ENCODE measurements at places on chromosomes 13 and 19.

DNA sequence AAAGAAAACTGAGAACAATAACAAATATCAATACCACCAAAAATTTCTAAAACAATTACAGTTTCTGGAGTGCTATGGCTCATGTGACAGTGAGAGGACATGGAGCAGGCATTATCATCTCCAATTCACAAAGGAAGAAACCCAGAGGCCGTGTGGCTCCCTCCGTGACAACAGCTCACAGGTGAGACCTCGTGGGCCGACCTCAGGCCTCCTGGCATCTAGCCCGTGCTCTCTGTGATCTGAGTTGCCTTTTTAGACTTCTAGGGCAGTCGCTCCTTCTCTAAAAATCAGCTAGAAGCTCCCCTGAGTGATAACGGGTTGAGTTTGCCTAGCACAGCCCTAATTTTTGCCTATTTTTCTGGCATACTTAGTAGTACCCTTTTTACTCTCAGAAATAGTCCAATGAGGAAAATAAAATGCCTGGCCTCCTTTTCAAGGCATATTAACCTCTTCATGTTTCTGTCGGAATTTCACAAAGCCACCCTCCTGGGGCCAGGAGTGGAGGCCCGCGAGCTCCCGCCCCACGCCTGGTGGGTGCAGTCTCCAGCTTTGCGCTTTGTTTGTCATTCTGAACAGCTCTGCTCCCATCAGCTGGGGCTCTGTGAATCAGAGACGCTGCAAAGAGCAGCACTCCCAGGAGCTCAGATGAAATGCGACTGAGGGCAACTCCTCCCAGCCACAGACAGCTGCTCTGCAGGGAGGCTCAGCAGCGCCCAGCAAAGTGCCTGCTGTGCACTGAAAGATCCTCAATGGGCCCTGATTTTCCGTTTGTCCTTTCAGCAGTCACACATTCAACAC is 292.5 kb downstream of the UQCRFS1 start:
- no peak for DNase-seq

GRCh38 chr13:105579821-105580710 is 955.4 kb downstream of the EFNB2 start:
- no peak for DNase-seq

DNA sequence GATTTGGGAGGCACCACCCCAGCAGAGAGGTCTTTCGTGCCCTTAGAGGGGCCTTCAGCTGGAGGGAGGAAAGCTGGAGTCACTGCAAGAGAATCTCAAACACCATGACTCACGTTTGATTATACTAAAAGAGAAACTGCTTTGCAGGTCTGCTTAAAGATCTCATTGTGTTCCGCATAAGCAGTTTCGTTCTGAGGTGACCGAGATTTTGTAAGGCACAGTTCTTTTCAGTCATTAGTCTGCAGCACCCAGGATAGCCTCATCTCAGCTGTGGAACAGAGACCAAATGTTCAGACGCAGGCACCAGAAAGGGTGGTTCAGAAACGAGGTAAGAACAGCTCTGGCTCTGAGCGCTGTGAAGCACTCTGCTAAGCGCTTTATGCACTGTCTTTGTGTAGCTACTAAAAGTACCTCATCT is 71.2 kb upstream of the GTF3A start:
- DNase-seq = no peak

GRCh38 chr13:43815204-43815603 is 28.4 kb upstream of the ENOX1 start:
- DNase-seq = no peak

DNA sequence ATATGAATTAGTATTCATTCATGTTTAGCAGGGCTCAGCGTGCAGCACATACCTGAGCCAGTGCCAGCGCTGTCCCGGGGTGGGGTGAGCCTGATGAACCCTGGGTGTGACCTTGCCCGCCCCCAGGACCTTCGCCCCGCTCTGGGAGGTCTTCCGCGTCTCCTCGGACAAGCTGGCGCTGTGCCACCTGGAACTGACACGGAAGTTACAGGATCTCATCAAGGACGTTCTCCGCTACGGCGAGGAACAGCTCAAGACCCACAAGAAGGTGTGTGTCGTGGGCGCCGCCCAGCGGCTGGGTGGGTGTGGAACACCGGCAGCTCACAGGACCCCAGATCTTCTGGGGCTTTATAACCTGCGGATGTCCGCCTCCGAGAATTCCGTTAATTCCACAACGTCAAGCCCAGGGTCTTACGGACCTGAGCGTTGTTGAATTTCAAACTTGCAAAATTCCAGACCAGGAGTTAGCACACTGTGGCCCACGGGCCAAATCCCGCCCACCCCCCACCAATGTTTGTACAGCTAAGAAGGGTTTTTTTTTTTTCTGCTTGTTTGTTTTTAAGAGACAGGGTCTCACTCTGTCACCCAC is 15.4 kb downstream of the FCHO1 start:
- DNase-seq = peak; percentile 58

- no peak for DNase-seq
Observed at GRCh38 chr13:53191091-53191490, 162.5 kb downstream of the OLFM4 start.

DNA sequence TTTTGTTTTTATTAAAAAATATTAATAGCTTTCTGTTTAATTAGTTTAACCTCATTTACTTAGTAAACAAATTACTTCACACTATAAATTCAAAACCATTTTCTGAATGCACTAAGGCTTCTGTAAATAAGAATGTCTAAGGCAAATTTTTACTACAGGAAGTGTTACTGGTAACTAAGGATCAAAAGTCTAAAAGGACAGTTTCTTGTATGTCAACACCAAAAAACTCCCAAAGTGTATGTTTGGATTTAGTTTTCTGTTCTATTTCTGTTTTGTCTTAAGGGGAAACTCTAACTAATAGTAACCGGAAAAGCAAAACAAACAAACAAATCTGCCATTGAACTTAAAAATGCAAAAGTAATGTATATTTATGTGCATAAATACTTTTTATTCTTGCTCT is 24.7 kb downstream of the PRR20E start:
- no peak for DNase-seq

DNA sequence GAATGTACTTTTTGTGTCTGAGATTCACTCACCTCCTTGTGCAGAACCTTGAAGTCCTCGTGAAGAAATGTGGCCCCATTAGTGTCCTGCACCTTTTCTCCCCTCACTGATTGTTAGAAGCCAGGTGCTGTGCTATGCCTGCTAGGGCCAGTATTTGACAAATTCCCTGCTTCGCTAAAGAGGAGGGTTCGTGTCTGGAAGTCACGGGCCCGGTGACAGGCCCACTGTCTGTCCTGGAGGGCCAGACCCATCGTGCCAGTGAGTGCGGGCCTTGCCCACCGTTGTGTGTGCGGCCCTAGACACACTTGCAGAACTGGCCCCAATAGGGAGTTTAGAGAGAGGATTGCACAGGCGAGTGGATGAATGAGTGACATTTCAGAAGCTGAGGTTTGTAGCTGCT is 36.8 kb upstream of the GAS6 start:
- DNase-seq = no peak

DNA sequence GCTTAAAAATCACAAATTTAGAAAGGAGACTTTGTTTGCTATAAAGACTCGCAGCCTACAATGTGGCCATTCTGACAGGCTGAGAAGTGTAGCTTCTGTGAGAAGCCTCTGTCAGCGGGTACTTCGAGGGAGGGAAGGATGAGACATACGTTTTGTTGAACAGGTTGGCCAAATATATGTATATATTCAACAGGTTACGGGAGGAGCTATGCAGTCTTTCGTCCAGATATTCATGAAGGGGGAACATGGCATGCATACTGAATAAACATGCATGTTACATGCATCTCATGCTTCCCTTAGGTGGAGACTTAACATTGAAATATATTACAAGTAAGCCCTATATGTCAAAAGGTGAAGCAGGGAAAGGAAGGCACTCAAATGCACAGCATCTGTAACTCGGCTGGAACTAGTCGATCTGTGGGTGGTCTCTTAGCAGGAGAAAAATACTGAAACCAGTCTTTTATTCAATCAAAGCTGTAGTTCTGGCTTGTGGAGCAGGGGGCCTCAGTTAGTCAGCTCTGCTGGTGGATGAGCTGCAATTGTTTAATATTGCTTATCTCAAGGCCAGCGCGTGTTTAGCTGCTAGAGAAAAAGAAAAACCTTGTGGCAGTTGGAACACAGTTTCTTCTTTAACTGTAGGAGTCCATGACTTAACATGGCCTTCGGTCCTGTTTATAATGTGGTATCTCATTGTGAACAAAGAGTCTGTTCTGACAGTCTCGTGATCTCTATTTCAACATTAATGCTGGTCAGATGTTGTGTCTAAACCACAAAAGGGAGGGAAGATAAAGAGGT is 94.3 kb downstream of the FAM216B start:
- DNase-seq = no peak

GRCh38 chr19:28644169-28644775 is 568.7 kb downstream of the UQCRFS1 start:
- DNase-seq = no peak

GRCh38 chr19:12544401-12544876 is 6.8 kb downstream of the ZNF564 start:
- DNase-seq = no peak

DNA sequence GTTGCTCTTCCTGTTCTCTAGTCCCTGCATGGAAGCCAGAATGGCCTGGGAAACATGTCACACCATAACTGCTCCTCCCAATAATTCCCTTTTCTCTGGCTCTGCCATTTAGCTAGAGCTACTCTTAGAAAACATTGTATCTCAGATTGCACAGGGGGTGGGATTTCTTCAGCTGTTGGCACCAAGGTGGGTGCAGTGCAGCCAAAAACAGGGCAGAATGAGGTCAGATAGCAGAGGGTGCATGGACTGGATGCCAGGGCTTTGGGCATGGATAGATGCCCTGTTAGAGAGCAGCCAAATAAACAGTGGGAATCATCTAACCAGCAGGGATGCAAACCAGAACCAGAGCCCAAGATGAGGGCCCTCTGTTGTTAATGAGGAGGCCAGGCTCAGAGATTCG is 4.9 kb upstream of the AMER2 start:
- DNase-seq = no peak

- no peak for DNase-seq
Observed at GRCh38 chr19:40667602-40668001, 22.8 kb downstream of the NUMBL start.

GRCh38 chr13:23500849-23501248 is 67.3 kb upstream of the SACS start:
- DNase-seq = no peak

DNA sequence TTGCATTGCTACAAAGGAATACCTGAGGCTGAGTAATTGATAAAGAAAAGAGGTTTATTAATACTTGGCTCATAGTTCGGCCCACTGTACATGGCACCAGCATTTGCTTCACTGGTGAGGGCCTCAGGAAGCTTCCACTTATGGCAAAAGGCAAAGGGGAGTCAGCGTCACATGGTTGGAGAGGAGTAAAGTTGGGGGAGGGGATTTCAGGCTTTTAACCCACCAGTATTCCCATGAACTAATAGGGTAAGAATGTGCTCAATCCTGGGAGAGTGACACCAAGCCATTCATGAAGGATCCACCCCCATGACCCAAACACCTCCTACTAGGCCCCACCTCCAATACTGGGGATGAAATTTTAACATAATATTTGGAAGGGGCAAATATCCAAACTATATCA is 82.5 kb upstream of the MYCBP2 start:
- DNase-seq = no peak

- no peak for DNase-seq
Observed at GRCh38 chr19:1777149-1777548, 23.8 kb downstream of the ONECUT3 start.

DNA sequence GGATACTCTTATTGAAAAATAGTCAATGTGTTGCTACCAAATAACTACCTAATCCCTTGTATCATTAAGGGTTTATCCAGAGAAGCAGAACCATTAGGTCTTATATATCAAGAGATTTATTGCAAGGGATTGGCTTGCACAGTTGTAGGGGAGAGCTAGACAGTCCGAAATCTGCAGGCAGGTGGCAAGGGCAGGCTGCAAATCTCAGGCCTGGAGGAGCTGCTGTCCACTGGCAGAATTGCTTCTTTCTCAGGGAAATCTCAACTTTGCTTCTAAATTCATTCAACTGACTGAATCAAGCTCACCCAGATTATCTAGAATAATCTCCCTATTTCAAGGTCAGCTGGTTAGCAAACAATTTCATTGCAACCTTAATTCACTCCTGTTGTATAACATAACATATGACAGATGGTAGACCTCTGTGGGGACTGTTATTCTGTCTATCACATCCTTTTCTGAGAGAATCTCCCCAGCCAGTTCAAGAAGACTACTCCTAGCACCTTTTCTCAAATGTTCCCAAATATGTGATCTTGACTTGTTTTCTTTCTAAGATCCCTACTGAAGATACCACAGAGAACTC is 194.2 kb downstream of the NHLRC3 start:
- no peak for DNase-seq

DNA sequence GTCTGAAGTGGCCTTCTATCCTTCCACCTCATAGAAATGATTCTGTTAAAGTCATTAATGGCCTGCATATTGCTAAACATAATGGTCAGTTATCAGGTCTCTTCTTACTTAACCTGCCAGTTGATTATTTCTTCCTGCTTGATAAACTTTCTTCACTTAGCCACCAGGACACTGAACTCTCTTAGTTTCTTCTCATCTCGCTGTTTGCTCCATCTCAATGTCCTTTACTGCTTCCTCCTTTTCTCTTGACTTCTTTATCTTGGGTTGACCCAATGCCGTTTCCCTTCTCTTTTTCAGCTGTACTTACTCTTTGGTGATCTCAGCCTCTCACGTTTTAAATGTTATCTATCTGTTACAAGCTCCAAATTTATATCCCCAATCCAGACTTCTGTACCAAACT is 17.1 kb upstream of the CLC start:
- no peak for DNase-seq

- peak; percentile 26 for DNase-seq
Observed at GRCh38 chr19:46856062-46857022, 4.5 kb upstream of the ARHGAP35 start.

DNA sequence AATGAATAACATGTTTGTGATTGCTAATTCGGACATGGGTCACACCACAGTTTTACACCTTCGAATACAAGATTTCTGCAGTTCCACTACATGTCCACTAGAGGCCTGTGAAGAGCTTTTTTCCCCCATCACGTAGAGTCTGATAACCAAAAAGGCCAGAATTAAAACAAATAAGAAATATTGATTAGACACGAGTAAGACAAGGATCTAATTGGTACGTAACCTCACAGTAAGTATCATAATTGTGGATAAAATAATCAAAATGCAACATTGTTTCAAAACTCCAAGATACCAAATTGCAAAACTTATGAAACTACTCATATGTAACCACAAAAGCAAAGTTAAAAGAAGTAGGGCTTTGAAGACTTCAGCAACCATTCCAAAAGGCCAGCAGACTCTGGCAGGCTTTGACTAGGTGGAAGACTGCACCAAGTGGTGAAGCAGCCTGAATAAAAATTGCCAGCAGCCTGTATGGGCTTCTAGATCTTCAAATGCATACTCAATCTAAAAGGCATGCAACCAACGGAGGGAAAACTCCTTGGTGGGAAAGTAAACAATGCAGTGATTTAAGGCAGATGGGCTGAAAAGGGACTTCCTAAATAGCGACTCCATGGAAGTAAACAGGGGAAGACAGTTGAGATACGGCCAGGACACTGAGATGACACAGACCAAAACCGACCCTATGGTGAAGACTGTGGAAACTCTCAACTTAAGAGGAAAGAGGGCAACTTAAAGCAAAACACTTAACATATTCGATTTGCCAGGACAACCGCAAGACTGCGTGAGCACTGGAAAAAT is 56.7 kb downstream of the STARD13 start:
- DNase-seq = no peak

- DNase-seq = no peak
Observed at GRCh38 chr13:112980434-112980833, 11.4 kb downstream of the MCF2L start.

- no peak for DNase-seq
Observed at GRCh38 chr19:1408300-1409203, 1.2 kb downstream of the DAZAP1 start.
